ENCODE measurements at places on chromosomes 5 and 9.

GRCh38 chr5:149069711-149070110 lies 6.8 kb upstream of the SH3TC2 start:
- ATAC-seq, result no peak

GRCh38 chr5:84197538-84197937 lies 187.1 kb downstream of the EDIL3 start:
- ATAC-seq, result no peak

- no peak for ATAC-seq
Observed at GRCh38 chr5:113063927-113064326, 87.3 kb downstream of the DCP2 start.

DNA sequence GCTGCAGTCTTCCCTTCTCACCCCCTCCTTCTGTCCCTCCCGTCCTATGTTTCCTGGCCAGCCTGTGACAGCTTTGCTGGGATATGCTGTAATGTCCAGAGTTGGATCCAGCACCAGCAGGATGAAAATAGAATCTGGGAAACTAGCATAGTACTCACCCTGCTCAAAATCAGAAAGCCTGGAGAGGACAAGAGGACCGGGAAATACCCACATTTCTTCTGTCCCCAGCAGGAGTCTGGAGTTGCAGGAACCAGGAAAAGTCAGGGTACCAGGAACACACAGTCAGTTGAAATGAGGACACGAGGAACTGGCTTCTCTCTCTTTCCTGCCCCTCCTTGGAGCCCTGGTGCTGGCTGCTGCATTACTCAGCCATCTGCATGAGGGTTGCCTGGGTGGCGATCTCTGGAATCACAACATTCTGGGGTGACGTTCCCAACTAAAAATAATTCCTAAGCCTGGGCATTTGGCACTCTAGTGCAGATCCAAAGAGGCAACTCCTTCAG lies 59.6 kb upstream of the NFIL3 start:
- no peak for ATAC-seq

DNA sequence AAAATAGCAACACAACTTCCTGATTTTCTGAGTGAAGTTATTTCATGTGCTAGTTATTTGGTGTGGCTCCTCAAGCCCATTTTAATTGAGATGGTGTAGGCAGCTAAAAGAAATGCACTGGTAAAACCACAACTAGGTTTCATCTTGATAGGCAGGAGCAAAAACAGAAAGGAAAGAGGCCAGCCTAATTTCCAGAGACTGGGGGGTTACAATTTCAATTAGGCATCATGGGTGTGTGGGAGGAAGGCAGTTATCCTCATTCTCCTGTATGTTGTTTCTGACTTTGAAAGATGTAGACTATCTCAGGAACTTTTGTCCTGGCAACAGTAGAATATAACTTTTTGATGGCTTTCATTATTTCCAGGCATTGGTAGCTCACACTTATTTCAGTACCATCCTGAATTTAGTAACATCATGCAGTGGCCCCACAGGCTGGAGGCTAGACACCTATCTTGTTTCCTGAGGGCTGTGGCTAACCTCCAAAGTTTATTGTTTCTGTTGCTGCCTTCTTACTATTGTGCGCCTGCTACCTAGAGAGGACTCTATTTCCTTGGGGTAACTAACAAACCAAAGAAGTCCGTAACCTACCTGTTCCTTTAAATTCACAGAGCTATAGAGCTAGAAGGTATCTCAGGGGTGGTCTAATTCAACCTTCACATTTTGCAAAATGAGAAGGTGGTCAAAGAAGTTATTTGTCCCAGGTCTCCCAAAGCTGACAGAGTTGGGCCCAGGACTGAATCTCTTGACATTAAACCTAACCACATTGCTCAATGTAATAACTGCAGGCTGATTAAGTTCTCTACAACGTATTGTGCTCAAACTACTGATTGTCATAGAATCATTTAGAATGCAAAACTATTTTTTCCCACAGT lies 42.4 kb downstream of the FYB1 start:
- no peak for ATAC-seq

DNA sequence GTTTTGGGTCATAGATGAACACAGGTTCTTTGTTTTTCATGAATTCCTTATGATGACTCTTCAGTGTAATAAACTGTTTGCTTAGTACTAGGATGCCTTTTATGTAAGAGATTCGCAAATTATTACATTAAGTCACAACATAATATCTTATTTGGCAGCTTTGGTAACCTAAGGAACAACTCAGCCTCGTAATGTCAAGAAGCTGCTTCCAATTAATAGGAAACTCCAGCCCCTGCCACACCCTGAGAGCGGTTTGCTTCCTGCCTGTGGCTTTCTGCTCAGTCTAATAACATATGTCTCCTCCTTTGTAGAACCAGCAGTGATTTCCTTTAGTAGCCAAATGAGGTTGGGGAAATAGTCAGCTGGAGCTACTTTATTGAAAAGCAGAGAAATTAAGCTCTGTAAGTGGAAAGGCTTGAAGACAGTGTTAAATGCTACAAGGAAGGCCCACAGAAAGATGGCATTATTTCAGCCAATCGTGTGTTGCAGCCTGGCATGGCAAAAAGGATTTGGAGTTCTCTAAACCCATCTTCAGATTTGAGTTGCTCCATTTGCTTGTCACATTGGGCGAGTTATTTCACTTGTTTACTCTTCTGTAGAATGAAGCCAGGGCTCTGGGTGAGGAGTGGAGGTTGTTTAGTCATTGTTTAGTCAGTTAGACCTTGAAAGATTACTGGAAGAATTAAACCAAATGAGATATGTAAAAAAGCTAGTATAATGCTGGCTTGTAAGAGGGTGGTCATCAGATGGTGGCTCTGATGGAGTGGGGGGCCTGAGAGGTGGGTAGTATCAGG lies 54.1 kb downstream of the MTAP start:
- no peak for ATAC-seq

DNA sequence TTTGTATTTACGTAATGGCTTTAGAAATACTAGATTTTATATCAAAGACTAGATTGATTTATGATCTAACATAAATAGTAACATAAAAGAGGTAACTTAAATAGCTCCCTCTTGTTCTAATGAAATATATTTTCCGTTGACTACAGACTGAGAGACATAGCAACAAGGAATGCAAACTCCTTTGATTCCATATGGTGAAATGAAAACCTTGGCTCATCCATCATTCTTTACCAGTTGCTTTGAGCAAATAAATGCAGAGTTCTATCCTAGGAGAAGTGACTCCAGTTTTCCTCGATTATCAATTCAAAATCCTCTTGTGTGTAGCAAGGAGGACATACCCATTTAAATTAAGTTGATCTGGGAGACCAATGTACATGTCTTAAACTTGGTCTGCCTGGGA lies 18.0 kb upstream of the JAKMIP2 start:
- no peak for ATAC-seq

GRCh38 chr9:4894076-4894475 lies 91.0 kb upstream of the JAK2 start:
- no peak for ATAC-seq

All from stimulated activated memory B cell treated with anti-CD40 and anti-IgM and Interleukin-4, amounts not matched to agents 10 μg/mL and 1 μg/mL and 100 μg/mL, for 72 hours (primary cell).